ENCODE measurements at places on chromosomes 11 and 22.

DNA sequence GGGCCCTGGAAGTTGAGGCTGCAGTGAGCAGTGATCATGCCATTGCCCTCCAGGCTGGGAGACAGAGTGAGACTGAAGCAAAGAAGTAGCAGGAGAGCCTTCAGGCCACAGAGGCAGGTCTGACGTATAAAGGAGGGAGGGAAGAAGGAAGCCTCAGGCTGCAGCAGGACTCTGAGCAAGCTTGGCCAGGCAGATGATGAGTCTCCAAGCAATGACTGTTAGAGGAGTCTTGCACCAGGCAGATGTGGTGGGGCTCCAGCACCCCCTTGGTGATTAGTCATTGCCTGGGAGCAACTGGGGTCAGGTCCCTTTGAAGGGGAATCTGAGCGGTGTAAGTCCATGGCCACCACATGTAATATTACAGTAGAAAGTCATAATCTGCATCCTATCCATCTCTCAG lies 36.6 kb upstream of the NFAM1 start:
- DNase-seq, result no peak

GRCh38 chr11:74443071-74443864 lies 24.1 kb downstream of the KCNE3 start:
- DNase-seq, result no peak

GRCh38 chr11:114452399-114452798 lies 13.1 kb downstream of the REXO2 start:
- no peak for DNase-seq

DNA sequence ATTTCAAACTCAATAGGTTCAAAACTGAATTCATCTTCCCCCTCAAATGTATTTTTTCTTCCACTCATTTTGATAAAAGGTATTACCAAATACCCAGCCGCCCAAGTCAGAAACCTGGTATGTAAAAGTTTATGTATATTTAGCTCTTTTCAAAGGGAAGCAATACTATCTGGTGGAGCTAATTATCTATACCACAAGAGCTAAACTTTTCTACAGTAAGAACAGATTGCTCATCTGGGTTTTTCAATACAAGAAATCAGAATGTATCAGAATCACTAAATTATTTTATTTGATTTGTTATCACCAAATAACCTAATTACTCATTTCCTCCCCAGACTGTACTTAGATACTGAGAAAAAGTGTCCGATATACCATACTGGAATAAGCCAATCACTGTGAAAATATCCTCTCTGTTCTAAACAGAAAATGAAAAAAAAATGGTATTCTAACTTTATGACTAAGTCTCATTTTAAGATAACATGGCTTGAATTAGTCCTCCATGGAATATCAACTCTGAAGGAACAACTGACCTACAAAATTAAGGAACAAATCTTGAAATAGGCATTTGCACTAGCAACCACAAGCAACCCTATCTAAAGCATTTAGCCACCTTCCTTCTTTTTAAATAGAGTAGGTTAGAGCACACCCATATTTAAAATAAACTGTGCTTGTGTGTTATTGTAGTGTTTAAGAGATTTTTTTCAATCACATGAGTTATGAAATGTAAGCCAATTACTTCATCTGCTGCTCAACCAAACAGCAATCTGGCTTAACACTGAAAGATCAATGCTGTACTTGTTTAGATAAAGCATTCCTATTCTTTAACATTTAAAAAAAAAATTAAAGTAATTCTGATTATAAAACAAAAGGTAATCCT lies 35.0 kb downstream of the RDX start:
- DNase-seq, result no peak

DNA sequence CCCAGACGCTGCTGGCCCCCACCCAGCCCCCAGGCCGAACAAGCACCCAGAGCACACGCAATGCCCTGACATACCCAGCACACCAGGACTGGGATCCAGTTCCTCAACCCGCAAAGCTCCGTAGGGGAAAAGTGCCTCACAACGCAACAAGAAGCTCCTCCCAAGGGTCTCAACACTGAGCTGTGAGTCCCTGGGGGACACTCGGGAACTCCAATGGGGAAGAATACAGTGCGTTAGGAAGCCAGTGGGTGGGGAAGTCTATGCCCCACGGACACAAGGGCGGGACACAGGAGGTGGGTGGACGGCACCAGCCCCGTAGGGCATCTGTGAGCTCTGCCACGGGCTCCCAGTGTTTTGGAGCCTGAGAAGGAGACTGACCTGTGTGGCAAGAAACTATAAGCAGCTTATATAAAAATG lies 1.6 kb downstream of the DEAF1 start:
- no peak for DNase-seq

- peak; percentile 25 for DNase-seq
Measured at GRCh38 chr11:119108146-119108856, 1.2 kb downstream of the C2CD2L start.

- DNase-seq, result no peak
Measured at GRCh38 chr11:131999955-132000354, 629.5 kb downstream of the NTM start.

All from naive thymus-derived CD8-positive, alpha-beta T cell (primary cell).